AG04450 (cell line): ENCODE measurements at places on chromosomes 12 and 14.

DNA sequence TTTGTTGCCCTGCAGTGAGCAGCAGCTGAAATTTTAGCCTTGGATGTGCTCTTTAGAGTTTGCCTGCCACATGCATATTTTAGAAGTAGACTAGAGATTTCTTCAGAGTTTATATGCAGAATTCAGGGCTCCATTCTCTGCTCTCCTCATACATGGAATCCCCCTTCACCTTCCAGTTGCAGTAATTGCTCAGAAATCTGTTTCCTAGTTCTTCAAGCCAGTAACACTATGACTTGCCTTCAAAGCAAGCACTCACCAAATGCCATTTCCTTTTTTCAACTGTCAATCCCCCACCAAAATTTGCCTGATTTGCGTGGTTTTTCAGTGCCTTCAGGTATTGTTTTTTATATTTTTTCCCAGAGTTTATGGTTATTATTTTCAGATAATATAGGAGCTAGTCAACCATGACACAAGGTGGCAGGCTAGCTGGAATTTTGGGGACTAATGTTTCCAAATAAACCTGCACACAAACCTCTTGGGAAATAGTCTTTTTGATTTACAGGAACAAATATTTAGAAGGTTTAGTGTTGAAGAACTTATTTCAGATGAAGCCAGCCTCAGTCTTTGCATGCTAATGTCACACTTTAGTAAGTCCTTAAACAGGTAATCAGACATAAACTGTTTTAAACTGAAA lies 79.2 kb downstream of the ASCL1 start:
- DNase-seq: no peak

DNA sequence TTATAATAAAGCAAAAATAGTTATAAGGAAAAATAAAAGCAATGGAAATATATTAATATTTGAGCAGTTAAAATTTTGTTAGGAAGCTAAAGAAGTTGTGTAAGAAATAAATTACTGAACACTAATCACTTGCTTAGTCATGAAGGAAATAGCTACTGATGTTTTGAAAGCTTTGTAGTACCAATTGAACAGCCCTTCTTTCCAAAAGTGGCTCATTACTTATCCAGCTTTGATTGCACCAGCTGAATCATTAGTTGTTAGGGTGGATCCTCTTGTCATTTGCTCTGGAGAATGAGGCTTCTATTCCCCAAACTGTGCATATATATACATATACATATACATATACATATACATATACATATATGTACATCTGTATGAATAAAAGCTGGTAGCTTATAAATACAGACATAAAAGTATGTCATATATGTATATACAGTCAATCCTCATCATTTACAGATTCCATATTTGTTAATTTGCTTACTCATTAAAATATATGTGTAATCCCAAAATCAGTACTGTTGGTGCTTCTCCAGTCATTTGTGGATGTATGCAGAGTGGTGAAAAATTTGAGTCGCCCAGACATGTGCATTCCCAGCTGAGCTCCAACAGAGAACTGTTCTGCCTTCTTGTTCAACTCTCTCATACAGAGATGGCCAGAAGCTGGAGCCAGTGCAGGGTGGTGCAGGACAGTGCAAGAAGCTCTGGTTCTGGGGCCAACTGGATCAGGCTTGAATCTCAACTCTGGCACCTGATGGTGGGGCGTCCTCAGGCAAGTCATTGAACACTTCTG lies 214.1 kb downstream of the RPAP3 start:
- no peak for DNase-seq

- no peak for DNase-seq
Observed at GRCh38 chr12:76569685-76570604, 10.4 kb upstream of the OSBPL8 start.

GRCh38 chr14:99516156-99516870 lies 35.1 kb downstream of the CCNK start:
- DNase-seq: no peak

DNA sequence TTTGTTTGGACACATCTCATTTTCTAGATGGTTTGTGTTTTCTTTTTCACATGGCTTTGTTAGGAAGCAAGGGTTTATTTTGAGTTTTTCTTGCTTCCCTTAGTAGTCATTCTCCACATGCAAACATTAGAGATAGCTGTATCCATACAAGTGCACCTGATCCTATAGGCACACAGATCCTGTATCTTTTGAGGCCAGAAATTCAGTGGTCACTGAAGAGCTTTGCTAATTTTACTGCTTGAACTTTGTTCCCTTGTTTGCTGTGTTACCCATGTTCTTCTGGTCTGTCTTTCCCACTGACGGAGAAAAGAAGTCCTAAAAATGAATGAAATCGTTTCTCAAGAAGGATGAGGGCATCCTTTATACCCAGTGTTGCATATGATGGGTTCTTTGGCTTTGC lies 14.7 kb downstream of the HMGA2 start:
- no peak for DNase-seq

DNA sequence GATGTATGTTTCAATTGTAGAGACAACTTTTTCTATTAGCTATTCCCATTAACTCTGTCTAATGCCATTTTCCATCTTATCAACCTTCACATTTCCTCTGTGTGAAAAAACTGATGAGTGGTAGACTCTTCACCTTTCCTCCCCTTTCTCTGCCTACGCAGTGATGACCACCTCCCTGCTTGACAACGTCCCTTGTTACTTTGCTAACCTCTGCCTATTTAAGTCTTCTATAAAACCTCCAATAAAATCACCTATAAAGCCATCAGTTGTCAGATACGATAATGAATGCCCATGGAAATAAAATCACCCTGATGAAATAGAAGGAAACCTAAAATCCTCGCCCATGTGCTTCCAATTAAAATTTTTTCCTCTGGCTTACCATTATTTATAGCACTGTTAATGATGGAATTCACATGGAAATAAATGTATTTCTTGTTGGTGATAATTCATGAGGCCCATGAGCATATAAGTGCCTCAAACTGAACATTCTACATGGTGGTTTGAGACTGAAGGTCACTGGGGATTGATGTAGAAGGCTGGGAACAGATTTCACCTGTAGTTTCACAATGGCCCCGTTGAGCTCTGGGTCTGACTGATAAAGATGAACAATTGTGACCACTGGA lies 1454.0 kb upstream of the SEL1L start:
- no peak for DNase-seq

DNA sequence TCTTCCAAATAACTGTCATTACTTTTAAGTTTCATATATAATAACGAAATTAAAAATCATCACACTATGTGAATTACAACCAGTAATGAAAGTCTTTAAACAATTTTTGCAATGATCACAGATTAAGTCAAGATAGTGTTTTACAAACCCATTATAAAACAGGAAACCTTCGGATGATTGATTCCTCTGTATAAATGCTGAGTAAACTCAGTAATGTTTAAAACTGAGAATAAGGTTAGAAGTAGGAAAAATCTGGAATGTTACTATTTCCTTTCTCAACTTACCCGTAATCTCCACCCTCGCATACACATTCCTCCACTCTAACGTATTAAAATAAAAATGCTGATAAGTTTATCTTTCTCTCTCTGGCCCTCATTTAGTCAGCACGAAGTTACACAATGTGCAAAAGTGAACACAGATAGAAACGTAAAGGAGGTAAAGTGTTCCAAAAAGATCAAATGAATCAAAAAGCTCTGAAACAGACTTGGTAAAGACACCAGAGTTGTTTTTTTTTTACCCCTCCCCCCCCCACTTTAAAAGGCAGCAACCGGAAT lies 1.6 kb downstream of the ZFC3H1 start:
- DNase-seq: peak; percentile 50

- no peak for DNase-seq
Observed at GRCh38 chr14:22007363-22007762, 333.7 kb upstream of the OR4E1 start.

DNA sequence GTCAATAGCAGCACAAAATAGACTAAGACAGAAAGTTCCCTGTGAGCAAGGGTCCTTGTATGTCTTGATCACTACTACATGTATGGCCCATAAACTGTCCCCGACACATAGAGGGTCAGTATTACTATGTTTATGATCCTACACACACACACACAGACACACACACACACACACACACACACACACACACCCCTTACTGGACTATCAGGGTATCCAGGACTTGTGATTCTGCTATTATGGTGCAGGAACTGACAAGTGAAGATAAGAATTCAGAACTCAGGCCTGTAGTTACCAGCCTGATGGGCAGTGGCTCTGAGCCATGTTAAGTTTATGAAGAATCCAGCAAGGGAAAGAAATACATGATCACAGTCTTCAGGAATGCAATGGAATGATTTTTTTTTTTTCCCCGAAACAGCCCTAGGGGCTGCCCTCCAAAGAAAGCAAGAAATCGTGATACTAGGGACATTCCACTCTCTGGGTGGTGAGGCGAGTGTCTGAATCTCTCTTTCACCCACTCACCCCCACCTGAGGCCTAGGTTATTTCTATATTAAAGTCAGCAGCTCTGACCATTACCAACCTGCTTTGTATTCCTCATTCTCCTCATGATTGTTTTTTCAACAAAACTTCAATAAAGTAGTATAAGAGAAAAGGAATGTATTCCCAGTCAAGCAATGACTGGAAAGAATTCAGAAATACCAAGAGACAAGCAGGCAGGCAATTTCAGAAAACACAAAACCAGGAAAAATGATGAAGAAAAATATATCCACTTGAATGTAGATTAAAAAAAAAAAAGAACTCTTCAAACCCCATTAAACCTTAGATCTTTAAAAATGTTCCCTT lies 105.8 kb downstream of the AVPR1A start:
- DNase-seq: peak; percentile 16

DNA sequence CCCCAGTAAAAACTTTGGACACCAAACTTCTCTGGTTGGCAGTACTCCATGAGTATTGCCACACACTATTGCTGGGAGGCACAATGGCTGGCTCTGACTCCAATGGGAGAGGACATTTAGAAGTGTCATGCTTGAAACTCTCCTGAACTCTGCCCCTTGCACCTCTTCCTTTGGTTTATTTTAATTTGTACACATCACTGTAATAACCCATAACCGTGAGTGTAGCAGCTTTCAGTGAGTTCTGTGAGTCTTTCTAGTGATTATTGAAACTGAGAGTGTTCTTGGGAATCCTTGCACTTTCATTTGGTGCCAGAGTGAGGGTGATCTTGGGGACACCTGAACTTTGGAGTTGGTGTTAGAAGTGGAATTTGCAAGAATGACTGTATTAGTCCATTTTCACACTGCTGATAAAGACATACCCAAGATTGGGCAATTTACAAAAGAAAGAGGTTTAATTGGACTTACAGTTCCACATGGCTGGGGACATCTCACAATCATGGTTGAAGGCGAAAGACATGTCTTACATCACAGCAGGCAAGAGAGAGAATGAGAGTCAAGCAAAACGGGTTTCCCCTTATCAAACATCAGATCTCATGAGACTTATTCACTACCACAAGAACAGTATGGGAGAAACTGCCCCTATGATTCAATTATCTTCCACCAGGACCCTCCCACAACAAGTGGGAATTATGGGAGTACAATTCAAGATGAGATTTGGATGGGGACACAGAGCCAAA lies 41.3 kb upstream of the CEP83 start:
- DNase-seq: no peak

- DNase-seq: no peak
Observed at GRCh38 chr12:117046011-117046369, 53.2 kb downstream of the TESC start.

DNA sequence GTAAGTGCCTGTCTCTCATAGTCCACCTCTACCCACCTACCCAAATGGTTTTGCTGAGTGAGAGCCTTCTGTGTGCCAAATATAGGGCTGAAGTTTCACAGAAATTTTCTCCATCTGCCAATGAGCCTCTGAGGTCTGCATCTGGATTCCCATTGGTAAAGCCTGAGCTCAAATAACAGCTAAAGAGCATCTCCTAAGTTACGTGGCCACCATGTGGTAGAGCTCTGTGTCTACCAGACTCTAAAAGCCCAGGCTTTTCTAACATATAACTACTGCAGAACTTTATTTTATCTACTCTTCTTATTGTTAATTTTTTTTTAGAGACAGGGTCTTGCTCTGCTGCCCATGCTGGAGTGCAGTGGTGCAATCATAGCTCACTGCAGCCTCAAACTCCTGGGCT lies 16.0 kb downstream of the AMDHD1 start:
- DNase-seq: no peak

- no peak for DNase-seq
Observed at GRCh38 chr12:89216211-89216952, 135.9 kb downstream of the DUSP6 start.

- DNase-seq: no peak
Observed at GRCh38 chr14:104547310-104547997, 32.1 kb upstream of the C14orf180 start.

GRCh38 chr12:131131808-131132117 lies 178.1 kb downstream of the ADGRD1 start:
- no peak for DNase-seq

- DNase-seq: no peak
Observed at GRCh38 chr14:26596543-26597061, 1.2 kb downstream of the NOVA1 start.

DNA sequence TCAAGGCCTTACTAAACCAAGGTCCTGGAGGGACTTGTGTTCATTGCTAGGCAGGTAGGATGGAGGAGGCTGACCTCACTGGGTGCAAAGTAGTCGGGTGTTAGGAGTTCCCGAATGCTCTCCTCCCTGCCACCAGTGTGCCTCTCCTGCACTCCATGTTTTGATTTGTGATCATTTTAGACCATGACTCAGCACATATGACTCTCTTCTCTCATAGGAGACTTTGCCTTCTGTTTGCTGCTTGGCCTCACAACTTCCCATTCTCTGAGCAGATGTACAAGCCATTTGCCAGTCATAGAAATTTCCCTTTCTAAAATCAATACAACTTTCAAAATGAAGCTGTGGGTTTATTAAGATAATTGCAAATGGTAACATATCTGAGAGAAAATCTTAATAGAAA lies 46.6 kb upstream of the LRIG3 start:
- DNase-seq: no peak

- DNase-seq: no peak
Observed at GRCh38 chr12:70443062-70443673, 77.1 kb downstream of the KCNMB4 start.

DNA sequence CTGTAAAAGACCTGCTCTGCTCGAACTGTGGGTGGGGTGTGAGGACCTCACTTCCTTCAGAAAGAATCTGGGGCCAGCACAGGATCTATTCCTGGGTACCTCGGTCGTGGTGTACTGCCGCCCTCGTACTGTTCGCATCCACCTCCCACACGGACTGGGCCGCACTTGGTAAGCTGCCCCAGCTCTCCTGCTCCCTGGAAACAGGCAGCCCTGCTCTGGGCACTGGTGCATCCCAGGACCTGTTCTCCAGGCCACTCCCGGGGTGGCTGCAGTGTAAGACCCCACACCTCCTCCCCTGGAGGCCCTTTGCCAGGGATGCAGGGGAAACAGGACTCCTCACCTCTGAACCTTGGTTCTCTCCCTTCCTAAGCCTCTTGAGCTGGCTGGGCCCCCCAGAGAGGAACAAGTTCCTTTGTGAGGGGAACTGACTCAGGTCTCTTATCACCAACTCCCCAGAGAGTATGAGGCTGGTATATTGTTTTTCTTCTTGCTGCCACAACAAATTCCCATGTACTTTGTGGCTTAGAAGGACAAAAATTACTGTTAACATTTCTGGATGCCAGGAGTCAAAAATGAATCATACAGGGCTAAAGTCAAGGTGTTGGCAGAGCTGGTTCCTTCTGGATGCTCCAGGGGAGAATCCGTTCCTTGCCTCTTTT lies 276.5 kb downstream of the NUAK1 start:
- DNase-seq: no peak

GRCh38 chr14:69595336-69595735 lies 16.1 kb upstream of the SUSD6 start:
- no peak for DNase-seq

- DNase-seq: no peak
Observed at GRCh38 chr14:98766818-98767217, 505.2 kb downstream of the BCL11B start.
